ENCODE measurements at places on chromosomes 1 and 21. TPM values are rescaled to one million over a fixed set of nuclear protein-coding genes. Genes with fewer than 3 reads are reported as not detected.

DNA sequence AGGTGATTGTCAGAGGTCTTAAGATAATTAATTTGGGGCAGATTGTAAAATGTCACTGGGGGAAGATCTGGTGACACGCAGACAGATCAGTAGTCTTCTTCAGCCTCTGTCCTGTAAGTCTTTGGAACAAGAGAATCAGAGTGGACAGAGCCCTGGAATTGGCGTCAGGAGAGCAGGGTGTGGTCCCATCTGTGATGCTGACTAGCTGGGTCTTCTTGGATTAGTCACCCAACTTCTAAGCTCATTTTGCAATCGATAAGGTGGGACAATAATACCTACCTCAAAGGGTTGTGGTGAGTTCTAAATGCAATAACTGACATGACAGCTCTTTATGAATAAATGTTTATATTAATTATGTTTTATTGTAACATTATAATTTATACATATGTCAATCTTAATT, 4.8 kb downstream of the FASLG start:
- no peak for DNase-seq

GRCh38 chr1:220918285-220918951, 39.2 kb downstream of the HLX start:
- no peak for DNase-seq

- no peak for DNase-seq
Measured at GRCh38 chr1:36006941-36007500, 76.1 kb downstream of the AGO3 start.

DNA sequence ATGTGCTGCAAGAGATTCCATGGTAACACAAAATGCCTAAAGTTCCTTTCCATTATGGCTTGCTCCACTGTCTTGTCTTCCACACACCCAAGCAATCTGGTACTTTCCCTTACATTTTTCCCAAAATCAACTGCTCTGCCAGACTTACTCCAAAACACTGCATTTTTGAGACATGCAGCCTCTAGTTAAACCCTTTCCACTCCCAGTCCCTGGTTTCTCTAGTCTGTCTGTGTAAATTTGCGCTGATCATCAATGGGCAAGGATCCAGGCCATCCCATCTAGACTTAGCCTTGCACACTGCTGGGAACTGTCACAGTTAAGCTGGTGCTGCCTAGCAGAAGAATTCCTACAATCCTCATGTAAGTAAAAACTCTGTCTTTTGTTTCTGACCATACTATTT, 47.8 kb downstream of the DAB1 start:
- no peak for DNase-seq

GRCh38 chr21:16580661-16581060, 850.9 kb downstream of the USP25 start:
- DNase-seq: no peak

DNA sequence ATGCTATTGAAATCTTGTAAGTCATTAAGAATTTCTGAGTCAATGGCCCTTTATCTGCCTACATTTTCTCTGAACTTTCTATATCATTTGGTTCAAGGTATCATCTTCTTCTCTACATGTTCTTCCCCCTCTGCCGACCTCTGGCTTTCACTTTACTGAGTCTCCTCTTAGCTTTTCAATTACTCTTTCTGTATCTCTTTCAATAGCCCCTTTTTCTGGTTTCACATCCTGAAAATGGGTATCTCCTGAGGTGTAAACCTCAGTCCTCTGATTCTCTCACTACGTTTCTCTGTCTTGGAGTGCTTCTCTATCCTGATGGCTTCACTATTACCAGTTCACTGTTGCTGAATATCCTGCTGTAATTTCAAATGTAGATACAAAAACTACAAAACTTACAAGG, 98.9 kb downstream of the LYST start:
- no peak for DNase-seq

DNA sequence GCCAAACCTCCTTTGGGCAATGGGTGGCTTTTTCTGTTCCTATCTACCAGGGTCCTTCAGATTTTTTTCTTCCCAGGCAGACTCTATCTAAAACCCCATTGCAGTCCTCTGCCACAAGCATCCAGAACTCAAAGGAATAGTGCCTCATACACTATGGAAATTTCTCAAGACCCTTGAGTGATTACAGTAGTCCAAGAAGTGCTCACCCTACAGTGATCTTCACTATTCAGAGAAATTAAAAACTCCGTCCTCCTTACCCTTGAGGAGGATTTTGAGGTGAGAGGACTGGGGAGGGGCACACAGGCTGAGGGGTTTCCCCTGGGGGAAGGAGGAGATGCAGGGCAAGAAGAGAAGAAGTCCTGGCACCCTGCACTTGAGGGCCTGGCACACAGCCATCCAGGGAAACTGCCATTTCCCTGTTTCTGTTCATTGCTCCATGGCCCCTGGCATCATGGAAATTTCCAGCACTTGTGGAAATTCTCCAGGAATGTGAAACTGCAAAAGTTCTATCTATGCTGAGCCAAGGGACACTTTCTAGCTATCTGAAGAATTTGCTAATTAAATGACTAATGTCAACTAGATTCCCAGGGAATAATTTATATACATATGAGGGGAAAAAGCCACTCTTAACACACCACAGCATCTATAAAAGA, 102.5 kb upstream of the ATP1B1 start:
- DNase-seq: no peak

DNA sequence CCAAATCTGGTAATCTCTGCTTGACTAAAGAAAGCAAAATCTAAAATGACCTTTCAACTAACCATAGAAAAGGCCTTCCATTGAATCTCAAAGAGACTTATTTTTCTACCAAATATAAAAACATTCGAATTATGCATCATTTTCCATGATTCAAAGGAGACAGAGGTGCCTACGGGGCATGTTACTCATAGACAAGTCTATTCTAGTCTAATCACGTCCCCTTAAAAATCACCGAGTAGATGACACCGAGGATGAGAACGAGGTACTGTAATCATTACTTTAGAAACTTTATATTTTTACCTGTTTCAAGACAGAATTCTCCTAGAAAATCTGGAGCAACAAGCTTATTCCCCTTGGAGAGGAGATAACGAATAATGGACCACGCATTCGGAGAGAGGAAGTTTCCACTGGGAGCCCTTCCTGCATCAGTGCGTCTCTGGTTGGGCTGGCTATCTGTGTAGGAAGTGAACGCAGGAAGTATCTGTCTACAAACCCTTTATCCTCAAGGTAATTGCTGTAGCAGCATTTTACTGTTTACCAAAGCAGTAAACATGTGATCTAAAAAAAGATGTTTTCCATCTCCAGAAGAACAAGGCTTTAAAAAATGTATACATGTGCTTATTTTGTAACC, 9.5 kb downstream of the ERG start:
- no peak for DNase-seq

- no peak for DNase-seq
Measured at GRCh38 chr1:57137980-57138379, 172.2 kb upstream of the C8B start.

DNA sequence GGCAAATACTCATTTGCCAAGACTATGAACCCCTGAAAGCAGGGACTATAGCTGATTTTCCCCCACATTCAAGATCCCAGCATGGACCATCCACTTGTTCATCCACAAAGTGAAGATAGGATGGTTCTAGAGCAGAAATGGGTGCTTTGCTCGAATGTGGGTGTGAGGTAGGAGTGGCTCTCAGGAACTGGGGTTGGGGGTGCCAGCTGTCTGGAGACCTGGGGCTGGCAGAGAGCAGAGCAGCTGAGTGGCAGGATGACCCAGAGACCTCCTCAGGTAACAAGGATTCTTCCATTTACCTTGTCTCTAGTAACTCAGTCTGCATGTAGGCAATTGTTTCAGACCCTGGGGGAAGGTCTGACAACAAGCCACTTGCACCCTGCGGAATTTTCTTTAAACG, 6.0 kb downstream of the S100A9 start:
- no peak for DNase-seq

DNA sequence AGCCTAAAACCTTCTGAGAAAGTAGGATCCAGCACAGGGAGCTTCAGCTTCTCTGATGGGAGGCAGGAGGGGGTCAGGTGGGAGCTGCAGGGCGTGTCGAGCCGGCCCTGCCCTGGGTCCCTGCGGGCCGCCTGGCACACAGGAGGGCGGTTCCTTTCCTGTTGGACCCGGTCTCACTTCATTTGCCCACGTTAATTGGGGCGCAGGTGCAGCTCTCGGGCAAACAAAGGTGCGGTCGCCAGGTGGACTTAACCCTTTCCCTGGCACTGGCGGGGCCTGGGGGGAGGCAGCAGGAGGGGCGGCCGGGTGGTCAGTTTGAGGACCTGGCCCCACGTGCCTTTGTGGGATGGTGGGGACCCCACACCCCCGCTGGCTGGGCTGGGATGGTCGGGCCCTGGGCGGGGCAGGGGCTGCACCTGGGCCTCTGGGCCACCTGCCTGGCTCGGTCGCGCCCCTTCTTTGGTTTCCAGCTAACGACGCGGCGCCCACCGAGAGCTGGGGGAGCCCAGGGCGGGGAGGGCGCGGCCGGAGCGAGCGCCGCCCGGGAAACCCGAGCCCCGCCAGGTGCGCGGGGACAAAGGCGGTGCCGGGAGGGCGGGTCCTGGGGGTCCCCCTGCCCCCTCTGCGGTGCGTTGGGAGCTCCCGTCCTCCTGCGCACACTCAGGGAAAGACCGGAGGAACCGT, 20.8 kb upstream of the C1orf159 start:
- DNase-seq: no peak

DNA sequence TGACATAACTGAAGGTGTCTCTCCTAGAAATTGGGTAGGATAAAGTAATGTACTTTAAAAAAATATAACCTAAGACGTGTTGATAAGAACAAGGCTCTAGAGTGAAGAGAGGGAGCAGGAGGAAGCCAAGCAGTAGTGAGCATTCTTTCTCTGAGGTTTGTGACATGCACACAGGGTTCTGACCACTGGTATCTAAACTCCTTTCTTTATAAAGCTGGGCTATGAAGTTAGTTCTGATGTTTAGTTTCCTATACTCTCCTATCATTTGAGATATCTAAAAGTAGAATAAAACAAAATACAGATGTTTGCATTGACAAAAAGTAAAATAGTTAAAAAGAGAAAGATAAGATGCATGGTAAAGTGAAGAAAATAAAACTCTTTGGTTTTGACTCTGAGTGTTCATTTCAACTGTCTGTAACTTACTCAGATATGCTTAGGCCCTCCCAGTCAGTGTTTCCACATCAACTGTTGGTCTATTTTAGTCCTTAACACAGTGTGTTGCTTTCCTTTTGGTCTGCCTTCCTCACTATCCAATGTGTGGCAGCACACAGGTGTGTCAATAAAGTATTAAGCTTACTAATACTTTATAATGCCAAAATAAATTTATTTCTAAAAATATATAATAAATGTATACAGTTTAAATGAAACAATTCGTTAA, 543.5 kb downstream of the PTPRC start:
- DNase-seq: peak; percentile 13

- peak; percentile 37 for DNase-seq
Measured at GRCh38 chr1:220189750-220190347, 82.4 kb downstream of the RAB3GAP2 start.

DNA sequence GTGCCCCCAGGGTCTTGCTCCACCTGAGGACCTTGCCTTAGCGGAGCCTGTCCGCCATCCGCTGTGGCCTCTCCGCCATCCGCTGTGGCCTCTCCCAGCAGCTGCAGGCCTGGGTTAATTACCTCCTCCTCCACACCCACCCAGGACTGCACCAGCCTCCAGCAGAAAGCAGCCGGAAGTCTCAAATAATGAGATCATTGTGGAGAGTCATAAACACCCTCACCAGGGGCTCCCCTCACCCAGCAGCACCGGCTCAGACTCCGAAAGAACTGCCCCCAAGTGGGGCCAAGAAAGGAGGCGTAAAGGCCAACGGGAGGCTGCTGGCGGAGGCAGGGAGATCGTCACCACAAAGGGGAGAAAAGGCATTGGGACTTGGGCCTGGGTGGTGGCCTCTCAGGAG, 10.7 kb upstream of the GPR153 start:
- no peak for DNase-seq

DNA sequence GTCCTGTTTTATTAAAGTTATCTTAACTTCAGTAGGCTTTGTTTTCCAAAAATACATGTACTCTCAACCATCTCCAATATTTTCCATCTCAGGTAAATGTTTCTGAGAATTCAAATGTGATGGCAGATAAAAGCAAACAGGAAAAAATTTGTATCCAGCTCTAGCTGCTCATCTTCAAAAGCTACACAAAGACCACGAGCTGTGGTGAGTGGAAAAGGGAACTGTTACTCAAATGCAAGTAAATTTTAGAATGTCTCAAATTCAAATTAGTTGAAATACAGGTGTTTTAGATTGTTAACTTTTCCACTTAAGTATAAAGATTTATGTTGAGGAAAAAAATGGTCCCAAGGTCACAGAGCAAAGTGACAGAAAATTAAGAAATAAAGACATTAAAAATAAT, 216.0 kb downstream of the SLC45A1 start:
- no peak for DNase-seq

- peak; percentile 95 for DNase-seq
Measured at GRCh38 chr1:178126741-178127185, 32.9 kb downstream of the RASAL2 start.

DNA sequence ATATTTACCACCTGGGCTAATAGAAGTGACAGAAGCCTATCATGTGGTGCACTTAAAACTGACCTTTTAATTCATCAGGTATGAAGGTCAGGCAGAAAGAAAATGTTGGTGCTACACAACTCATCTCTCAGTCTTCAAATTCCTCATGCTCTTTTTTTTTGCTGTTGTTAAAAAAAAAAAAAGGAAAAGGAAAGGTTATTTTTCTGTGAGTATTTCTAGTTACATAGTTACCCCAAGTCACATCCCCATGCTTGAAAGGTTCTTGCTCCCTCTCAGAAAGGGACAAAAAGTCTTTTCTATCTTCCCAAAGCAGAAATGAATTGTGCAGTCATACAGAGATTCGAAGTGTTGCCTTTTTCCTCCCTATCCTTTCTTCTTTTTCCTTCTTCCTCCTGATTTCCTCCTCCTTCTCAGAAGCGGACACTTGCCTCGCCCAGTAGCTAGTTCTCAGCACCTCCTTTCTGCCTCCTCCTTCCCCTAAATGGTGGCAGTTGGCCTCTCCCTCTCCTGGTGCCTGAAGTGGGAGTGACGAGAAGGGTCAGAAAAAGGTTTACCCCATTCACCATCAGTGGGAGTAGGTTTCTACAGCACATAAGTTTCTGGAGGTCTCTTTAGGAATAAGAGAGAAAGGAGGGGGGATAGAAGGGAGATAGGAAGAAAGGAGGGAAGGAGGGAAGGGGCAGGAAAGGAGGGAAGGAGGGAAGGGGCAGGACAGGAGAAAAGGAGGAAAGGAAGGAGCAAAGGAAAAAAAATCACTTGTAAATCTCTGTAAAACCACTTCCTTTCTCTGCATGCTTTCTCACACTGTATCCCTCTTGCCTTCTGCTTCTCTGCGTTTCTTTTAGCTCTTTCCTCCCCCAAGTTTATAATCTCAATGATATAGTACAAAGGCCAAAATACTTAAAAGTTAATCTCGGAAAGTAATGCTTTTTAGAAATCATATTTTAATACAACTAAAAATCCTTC, 20.4 kb upstream of the C1orf105 start:
- no peak for DNase-seq

KIF26B gene
- total RNA-seq: 0.83 TPM

SPRR2E gene
- not detected for total RNA-seq

GNAT2 gene
- 0.36 TPM for total RNA-seq

KPRP gene
- not detected for total RNA-seq

VSIG8 gene
- not detected for total RNA-seq

ACKR1 gene
- total RNA-seq: not detected

PROK1 gene
- not detected for total RNA-seq

MYCL gene
- 0.72 TPM for total RNA-seq

RHBDL2 gene
- total RNA-seq: 0.36 TPM

IL12RB2 gene
- total RNA-seq: not detected

TPR gene
- 60.4 TPM for total RNA-seq

PAQR7 gene
- 8.3 TPM for total RNA-seq

RGS8 gene
- total RNA-seq: not detected

KRTAP19-8 gene
- not detected for total RNA-seq

G0S2 gene
- total RNA-seq: 0.36 TPM

KHDC4 gene
- total RNA-seq: 28.0 TPM

RBBP4 gene
- 161 TPM for total RNA-seq

HES3 gene
- not detected for total RNA-seq

TLR5 gene
- total RNA-seq: under 0.01 TPM

PTGFR gene
- 8.6 TPM for total RNA-seq

All from IMR-90 (cell line).